ENCODE measurements at places on chromosomes 2 and 18. TPM values are rescaled to one million over a fixed set of nuclear protein-coding genes. Genes with fewer than 3 reads are reported as not detected.

The MAPK4 gene
- total RNA-seq = not detected

The SPAG16 gene
- 30.2 TPM for total RNA-seq

The NEUROD1 gene
- total RNA-seq = not detected

The PROKR1 gene
- not detected for total RNA-seq

The CFAP65 gene
- 1.3 TPM for total RNA-seq

The TRABD2A gene
- total RNA-seq = 0.68 TPM

The KIF1A gene
- 280 TPM for total RNA-seq

The PDCD1 gene
- total RNA-seq = not detected

The TGFA gene
- 104 TPM for total RNA-seq

The RFTN2 gene
- 0.05 TPM for total RNA-seq

The PLCD4 gene
- total RNA-seq = 0.95 TPM

The ABCB11 gene
- 2.1 TPM for total RNA-seq

The TNFAIP6 gene
- total RNA-seq = 1.7 TPM

The TUBA4B gene
- total RNA-seq = not detected

The MOCOS gene
- total RNA-seq = 25.7 TPM

The SKOR2 gene
- not detected for total RNA-seq

The ACOXL gene
- total RNA-seq = 2.4 TPM

The SLC11A1 gene
- total RNA-seq = 0.12 TPM

The SERPINB5 gene
- 34.0 TPM for total RNA-seq

Measured in Calu3 (cell line).